Activated T-cell treated with anti-CD3 and anti-CD28 coated beads, Interleukin-2, amount 50 U/mL, for 72 hours (primary cell): ENCODE measurements at places on chromosomes 2 and 18. TPM values are rescaled to one million over a fixed set of nuclear protein-coding genes. Genes with fewer than 3 reads are reported as not detected.

The TCF23 gene
- not detected for total RNA-seq

DNA sequence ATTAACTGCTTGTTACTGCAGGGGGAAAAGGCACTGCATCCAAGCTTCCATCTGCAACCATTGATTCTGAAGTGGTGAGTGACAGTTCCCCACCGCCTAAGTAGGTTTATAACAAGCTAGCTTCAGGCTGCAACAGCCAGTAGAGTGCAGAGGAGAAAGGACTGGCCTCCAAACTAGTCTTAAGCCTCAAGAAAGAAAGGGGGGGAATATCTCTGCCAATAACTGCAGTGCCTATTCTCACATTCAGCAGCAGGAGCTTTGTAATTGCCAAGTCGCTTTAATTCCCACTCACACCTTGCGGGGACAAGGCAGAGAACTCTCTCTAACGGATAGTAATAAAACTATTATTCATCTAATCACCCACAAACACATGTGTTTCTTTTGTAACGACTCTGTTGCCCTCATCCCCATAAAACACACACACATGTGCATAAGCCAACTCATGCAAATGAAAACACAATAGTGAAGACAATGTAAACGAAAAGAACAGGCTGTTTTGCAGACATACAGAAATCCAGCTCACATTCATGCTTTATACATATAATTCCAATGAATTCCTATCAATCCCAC, 1963.3 kb upstream of the PIK3C3 start:
- DNase-seq: no peak

GRCh38 chr2:44071454-44072046, 75.8 kb upstream of the LRPPRC start:
- no peak for DNase-seq

- no peak for DNase-seq
These were observed 365.4 kb upstream of the FSIP2 start for GRCh38 chr2:185373229-185373628.

GRCh38 chr2:51633073-51633472, 601.1 kb upstream of the NRXN1 start:
- no peak for DNase-seq

DNA sequence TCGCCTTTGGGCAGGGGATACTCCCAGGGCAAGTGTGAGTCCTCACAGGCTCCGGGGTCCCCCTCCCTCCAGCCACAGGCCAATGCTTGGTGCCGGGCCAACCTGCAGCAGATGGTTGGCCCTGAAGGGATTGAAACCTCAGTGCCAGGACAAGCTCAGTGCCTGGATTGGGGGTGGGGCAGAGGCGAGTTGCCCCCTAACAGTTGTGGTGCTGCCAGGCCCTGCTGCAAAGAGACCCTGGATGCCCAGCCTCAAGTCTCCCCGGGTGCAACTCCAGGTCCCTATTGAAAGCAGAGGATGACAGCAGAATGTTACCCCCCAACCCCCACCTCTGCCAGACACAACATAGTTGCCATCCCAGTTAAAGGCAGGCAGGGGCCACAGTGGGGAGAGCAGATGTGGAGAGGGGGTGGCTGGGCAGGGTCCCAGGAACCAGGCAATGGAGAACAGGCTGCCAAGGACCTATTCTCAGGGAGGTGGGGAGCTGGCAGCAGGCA, 9.5 kb upstream of the RNF103 start:
- DNase-seq: no peak

DNA sequence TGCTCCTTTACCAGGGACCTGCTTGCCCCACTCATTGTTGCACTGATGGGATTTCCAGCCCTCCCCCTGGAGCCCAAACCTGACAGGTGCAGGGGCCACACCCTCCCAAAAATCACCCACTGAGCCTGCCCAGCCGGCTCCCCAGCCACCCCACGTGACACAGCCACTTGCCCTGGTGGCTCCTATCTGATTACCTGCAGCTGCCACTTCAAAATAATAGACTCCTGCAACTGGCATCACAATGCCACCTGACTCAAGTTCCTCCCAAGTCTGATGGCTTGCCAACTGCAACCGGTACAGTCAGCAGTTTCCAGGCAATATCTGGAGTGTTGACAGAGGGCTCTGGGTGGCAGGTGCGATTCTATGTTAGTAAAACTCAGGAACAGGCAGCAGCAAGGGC, 66.2 kb downstream of the CRACDL start:
- no peak for DNase-seq
